ENCODE measurements at places on chromosomes 11 and 22.

DNA sequence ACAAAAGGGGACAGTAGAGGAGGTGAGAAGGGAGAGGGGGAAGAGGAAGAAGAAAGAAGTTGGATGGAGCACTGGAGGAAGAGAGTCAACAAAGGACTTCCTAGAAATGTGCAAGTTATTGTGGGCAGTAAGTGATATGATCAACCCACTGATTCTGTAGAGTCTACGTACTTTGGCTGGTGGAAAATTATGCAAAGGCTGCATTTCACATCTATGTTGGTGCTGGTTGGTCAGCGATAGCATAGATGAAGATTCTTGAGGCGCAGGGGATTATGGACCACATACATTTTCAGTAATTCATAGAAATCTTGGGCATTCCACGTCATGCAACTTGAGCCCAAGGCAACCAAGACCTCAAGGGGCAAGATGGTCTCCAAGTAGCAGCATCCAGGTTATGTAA lies 12.6 kb upstream of the BIRC3 start:
- no peak for DNase-seq

DNA sequence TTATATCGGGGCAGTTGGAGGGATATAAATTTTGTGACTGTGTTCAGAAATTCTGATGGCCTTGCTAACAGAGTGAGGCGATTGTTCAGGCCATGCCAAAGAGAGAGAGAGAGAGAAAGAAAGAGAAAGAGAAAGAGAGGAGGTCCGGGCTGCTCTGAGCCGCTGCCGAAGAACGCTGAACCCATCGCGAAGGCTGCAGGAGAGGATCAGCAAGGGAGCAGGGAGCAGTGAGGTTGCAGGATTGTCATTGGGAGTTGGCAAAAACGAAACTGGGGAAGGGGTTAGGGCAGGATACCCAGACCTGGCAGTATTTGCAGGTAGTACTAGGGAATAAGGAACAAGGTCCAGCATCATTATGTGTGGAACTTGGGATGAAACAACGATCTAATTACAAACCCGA lies 537.1 kb downstream of the INSC start:
- no peak for DNase-seq

GRCh38 chr11:747158-748006 lies at the start of gene TALDO1:
TSS of gene TALDO1 (plus strand) at chr11:747464. CDS start at chr11:747482, 18 bp downstream.
- peak; percentile 98 for DNase-seq

DNA sequence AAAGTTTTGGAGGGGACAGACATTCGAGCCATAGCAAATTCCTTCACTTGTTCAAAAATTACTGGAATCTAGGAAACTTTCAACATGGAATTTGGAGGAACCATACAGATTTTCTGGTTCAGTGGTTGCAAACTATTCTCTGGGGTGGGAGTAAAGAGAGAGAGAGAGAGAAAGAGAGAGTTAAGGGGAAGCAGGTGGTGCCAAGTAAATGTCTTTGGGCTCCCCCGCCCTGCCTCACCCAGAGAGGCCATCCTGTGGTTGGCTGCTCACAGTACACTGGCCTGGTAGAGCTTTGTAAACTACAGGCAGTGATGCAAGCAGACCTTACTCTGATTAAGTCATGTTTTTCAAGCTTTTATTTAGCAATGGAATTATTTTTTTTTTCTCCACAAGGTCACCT lies 82.6 kb downstream of the ADAMTS15 start:
- DNase-seq = peak; percentile 58

DNA sequence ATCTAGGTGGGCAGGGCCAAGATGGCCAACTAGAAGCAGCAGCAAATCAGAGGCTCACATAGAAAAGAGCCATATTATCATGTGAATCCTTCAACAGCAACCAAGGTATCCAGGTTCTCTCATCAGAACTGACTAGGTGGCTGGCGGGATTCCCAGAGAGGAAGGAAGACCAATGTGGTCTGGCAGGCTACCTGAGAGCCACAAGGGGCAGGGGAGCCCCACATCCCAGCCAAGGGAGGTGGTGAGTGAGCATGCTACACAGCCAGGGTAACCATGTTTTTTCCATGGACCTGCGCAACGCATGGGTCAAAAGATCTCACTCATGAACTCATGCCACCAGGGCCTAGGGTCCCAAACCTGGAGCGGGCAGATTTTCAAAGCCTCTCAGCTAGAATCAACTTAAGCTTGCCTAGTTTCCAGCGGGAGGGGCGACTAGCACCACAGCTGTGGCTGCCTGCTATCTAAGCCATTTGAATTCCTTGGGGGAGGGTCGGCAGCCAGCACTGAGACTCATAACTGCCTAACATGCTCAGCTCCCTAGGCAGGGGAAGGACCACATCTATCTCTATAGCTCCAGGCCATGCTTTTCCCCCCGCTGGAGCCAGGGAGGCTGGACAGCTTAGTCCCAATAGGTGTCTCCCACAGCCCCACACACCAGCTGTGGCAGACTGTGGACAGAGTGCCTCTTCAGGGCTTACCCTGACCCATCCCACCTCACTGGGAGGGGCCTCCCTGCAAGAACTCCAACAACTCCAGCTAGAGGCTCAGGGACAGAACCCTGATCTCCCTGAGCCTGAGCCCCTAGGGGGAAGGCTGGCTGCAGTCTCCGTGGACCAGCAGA lies 28.7 kb upstream of the CASP12 start:
- no peak for DNase-seq

DNA sequence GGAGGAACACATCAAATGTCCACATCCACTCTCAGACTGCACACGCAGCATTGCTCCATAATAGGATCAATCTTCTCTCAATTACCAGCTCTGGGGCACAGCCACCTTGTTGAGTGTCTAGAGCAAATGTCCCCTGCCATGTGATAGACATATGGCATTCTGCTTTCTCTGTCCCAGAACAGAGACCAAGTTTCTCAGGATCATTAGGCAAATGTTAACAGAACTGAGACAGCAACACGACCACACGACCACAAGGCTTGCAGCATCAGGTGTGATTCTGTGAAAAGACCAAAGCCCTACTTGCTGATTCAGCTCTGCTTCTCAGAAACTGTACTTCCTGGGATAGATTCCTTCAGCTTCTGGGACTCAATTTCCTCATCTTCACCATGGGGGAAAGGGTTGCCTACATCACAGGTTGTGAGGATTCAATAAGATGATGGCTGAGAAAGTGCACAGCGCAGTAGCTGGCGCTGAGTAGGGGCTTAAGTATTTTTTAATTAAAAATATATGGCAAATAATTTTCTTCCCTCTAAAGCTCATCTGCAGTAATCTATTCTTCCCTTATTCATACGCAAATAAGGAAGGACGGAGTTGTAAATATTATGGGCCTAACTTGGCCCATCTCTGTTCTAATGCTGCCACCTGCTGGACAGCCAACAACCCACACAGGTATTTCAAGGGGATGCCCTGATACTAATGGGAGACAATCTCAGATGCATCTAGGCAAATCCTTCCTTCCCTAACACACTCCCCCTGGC lies 54.3 kb upstream of the USP47 start:
- DNase-seq = peak; percentile 75

DNA sequence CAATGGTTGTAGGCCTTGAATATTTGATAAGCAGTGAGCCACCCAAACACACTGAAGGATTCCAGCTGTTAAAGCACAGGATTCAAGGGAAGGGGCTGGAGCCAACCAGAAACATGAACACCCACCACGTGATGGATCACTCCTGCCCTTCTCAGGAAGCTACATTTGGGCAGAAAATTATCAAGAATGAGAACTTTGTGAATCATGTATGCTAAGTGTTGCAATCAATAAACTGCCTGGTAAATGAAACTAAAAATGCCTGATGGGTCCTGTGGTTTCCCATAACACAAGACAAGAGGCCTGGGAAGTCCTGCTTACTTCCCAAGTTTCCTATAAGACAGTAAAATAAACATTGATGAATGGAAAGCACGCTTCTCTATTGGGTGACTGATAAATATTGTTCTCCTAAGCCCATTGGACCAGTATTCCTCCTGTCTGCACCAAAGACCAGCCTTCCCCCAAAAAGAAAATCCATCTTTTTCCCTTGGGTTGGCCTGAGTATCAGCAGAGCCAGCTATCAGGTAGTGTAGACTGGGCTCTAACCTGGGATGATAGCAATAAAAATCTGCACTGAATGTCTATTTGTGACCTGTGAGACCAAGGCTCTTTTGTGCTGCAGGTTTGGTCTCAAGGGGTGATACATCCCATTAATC lies 98.4 kb downstream of the CCDC83 start:
- DNase-seq = no peak

- no peak for DNase-seq
Observed at GRCh38 chr11:73201888-73202780, 15.9 kb upstream of the P2RY2 start.

GRCh38 chr11:31821766-31822165 lies 10.6 kb upstream of the PAX6 start:
- DNase-seq = no peak

GRCh38 chr11:92744929-92745585 lies 224.4 kb upstream of the MTNR1B start:
- no peak for DNase-seq

DNA sequence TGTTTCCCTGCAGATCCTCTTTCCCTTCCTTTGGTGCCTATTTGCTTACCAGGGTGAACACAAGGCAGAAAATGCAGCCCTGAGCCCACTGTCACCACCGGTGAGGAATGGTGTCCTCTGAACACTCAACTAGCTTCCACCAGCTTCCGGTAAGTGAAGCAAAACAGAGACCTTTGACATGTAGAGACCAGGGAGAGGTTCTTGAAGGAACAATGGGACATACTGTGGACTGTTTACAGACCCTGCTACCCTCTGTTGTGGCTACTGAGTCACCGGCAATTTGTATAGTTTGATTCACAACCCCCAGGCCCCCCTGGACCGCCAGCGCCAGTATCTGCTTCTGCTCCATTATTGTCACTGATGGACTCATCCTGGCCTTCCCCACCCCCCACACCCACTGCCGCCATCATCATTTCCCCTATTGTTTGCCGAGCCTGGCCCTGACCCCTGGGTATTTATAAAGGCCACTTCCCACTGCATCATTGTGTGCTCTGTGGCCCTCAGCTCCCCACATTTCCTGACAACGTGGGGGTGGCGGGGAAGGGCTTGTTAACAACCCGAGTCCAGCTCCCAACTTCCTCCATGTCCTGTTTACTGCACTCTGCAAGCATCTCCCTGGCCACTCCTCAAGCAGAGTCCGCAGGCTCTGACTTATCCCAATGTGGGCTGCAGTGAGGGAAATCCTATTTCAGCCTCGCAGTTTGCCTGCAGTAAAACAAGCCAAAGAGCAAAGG lies 252.9 kb downstream of the ETS1 start:
- no peak for DNase-seq

- DNase-seq = no peak
Observed at GRCh38 chr11:69931994-69932910, 113.0 kb upstream of the FGF3 start.
